ENCODE measurements at places on chromosomes 7 and 10.

DNA sequence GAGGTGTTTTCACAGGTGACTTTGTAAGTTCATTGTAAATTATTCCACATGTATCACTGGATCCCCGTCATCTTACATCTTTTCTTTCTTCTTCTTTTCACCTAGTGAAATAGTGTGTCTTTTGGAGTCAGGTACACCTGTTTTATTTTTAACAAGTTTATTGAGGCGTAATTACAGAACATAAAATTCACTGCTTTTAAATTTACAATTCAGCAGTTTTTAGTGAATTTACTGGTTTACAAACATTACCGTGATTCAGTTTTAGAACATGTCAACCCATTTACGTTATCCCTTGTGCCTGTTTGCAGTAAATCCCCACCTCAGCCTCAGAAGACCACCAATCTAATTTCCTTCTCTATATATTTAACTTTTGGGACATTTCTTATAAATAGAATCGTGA lies 256.9 kb downstream of the EXOC4 start:
- DNase-seq: no peak

GRCh38 chr7:83339907-83340306 lies 177.2 kb upstream of the PCLO start:
- no peak for DNase-seq

DNA sequence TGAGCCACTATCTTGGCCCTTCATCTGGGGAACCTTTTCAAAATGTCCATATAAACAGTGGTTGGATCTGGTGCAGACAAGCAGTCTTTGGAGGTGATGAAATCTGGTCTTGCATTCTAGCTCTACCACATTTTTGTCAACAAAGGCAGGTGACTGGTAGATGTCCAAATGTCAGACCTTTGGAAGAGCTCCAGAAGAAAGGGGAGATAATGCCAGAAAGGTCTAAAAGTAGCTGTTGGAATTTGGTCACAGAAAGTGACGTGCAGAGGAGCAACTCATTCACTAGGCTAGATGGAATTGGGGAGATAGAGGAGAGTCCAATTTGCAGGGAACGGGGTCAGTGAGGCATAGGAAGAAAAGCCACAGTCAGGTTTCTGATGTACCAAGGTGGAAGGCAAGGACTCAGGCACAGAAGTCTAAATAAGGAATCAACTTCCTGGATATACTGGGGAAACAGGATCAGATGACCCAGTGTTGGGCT lies 36.4 kb upstream of the WAC start:
- DNase-seq: no peak

- DNase-seq: no peak
These were observed 25.2 kb downstream of the HTRA1 start for GRCh38 chr10:122486406-122487080.

DNA sequence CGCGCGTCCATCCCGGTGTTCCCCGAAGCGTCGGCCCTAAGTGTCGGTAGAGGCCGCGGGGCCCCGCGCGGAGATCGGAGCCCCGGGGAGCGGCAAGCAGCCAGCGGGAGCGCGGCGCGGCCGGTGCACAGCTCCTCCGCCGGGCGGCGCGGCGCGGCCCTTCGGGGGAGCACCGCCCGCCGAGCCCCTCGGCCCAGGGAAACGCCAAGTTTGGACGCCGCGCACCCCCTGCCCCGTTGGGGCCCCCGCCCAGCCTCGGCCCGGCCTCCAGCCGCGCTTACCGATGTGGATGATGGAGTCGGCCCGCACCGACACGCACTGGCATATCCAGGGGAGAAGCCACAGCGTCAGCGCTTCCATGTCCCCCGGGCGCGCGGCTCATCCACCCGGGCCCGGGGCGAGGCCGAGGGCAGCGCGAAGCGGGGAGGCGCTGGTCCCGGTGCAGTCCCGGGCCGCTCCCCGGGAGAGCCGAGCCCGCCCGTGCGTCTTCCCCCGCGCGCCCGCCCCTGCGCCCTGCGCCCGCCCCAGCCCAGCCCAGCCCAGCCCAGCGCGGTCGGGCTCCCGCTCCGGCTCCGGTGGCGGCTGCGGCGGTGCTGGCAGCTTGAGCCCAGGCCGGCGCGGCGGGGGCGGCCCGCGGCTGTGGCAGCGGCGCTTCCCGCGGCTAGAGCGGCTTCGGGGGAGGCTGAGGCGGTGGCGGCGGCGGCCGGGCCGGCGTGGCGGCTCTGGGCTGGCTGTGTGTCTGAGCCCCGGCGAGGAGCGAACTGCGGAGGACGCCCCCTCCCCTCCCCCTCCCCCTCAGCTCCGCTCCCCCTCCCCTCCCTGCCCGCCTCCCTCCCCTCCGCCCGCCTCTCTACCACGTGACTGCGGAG lies at the start of gene GRID1:
GRID1 (minus strand) TSS at position 763 of the 869 bp plus-strand sequence.
- peak; percentile 57 for DNase-seq

DNA sequence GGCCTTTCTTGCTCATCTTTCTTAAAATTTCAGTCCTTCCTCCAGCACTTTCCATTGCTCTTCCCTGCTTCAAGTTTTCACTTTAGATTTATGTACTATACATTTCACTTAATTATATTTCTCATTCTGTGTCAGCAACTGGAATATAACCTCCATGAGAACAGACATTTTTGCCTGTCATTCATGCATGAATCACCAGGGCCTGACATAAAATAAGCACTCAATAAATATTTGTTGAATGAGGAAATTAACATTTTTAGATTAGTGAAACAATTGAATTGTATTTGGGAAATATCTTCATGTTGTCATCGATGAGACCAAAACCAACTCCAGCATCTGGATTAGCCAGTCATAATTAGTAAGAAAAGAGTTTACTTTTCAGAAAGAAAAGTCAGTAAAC lies 6.1 kb downstream of the SAMD9L start:
- DNase-seq: no peak

- no peak for DNase-seq
These were observed 6.9 kb upstream of the HYCC1 start for GRCh38 chr7:23020742-23021401.

Measured in SK-N-DZ (cell line).